ENCODE measurements at places on chromosomes 3 and 15.
A peak's percentile ranks its signal among the peaks of the same experiment; 100 is the strongest.

DNA sequence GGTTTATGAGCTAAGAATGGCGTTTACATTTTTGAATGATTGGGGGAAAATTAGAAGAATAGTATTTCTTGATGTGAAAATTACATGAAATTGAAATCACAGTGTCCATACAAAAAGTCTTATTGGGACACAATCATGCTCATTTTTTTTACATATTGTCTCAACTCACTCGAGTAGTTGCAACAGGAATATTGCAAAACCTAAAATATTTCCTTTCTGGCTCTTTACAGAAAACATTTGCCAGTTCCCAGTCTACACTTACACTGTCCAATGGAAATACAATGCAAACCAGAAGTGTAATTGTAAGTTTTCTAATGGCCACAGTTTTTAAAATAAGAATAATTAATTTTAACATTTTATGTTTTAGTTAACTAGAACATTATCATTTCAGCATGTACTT is 137.8 kb downstream of the SAMMSON start:
- no peak for DNase-seq

GRCh38 chr3:73365756-73366397 is 258.9 kb downstream of the PDZRN3 start:
- DNase-seq: no peak

- no peak for DNase-seq
Measured at GRCh38 chr15:44298878-44299277, 10.4 kb downstream of the GOLM2 start.

DNA sequence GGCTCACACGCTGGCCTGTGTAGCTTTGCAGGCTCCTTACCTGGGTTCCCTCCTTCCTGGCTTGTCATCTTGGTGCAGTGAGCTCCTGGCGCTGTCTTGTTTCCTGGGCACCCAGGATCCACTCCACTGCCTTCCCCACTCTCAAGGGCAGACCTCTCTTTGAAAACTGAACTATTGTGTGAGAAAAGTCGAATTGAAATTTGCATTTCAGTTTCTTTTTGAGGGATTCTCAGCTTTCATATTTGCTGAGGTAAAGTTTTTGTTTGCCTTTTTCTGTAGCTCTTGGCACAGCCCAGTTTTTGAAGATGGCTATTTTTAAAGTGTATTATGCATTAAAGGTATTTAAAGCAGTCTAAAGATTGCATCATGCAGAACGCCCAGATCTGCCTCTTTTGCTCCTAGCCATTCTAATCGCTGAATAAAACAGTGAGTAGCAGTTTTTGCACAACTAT is 70.1 kb downstream of the CCK start:
- no peak for DNase-seq

- no peak for DNase-seq
Measured at GRCh38 chr3:9467451-9467850, 70.0 kb downstream of the SETD5 start.

GRCh38 chr3:263393-263792 is 66.8 kb downstream of the CHL1 start:
- DNase-seq: no peak

- DNase-seq: no peak
Measured at GRCh38 chr3:6962801-6963200, 101.9 kb downstream of the GRM7 start.

DNA sequence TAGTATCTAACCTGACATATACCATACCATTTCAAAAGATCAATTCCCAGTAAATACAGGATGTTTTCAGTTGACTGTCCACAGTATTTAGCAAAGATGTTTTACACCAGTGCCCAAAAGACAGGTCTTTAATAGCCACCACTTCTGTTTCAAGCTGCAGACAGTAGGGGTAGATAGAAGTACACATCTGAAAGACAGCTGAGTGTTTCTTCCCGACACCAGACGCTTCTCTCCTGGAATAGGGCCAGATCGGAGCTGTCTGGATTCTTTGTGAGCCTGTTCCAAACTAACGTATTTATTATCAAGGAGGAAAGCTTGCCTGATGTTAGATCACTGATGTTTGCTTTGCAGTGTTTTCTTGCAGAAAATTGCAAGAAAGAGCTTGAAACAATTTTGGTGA is 136.1 kb upstream of the RBMS3 start:
- no peak for DNase-seq

- no peak for DNase-seq
Measured at GRCh38 chr3:113186566-113186965, 24.8 kb upstream of the BOC start.

DNA sequence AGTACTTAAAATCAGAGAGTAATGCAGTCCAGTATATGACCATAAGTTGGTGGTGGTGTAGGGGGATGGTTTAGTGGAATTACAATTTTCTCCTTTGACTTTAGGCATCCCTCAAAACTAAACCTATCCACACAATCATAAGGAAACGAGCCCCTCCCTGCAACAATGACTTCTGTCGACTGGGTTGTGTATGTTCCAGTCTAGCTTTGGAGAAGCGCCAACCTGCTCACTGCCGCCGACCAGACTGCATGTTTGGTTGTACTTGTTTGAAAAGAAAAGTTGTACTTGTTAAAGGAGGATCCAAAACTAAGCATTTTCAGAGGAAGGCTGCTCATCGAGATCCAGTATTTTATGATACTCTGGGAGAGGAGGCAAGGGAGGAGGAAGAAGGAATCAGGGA is 52.8 kb downstream of the MGA start:
- DNase-seq: no peak

DNA sequence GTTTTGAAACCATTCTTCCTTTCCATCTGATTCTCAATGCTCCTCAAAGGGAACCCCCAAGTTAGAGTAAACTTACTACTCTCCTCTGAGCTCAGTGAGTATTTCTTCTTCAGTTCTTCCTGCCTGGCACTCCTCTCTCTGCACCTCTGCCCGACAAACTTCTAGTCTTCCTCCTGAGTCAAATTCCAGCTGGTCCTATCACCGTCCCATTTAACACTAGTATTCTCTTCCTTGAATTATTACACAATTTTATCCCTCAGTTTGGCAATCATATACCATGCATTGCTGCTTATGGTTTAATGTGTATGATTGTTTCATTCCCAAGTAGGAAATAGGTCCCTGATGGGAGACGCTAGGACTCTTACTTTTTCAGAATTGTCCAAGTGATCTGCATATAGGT is 279.7 kb downstream of the MECOM start:
- DNase-seq: no peak

DNA sequence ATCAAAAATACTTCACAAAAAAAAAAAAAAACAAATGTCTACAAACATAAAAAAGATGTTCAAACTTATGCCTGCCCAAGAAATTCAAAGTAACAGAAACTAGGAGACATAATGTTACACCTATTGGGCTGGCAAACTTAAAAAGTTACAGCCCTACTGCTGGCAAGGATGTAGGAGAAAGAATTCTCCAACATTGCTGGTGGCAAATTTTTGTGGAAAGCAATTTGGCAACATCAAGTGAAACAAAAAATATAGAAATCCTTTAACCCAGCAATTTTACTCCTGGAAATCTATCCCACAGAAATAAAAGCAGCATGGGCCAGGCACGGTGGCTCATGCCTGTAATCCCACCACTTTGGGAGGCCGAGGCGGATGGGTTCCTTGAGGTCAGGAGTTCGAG is 73.2 kb downstream of the STAG1 start:
- no peak for DNase-seq

- DNase-seq: no peak
Measured at GRCh38 chr15:80662757-80663553, 32.2 kb upstream of the ABHD17C start.

GRCh38 chr3:61807865-61808276 is 246.5 kb downstream of the PTPRG start:
- DNase-seq: no peak

DNA sequence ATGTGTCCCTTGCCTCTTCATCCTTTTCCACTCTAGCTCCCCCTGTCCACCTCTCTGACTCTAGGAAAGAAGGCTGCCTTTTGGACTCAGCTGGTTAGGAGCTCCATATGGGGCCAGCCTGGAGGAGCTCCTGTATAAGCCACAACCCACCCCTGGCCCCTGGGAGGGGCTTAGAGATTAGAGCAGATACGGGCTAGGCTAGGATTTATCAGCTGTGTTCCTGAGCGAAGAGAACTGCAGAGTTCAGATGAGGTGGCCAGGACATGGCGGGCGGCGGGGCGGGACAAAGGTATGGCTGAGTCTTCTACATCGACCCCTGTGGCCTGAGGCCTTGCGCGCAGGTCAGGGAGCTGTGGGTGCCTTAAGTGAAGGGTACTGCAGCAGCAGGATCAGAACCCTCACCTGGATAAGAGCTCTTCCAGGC is 7.9 kb downstream of the NBEAL2 start:
- DNase-seq: no peak

GRCh38 chr15:41401904-41402267 is 410 bp downstream of the NDUFAF1 start:
- DNase-seq: no peak

- no peak for DNase-seq
Measured at GRCh38 chr3:150077581-150078247, 107.0 kb upstream of the PFN2 start.

DNA sequence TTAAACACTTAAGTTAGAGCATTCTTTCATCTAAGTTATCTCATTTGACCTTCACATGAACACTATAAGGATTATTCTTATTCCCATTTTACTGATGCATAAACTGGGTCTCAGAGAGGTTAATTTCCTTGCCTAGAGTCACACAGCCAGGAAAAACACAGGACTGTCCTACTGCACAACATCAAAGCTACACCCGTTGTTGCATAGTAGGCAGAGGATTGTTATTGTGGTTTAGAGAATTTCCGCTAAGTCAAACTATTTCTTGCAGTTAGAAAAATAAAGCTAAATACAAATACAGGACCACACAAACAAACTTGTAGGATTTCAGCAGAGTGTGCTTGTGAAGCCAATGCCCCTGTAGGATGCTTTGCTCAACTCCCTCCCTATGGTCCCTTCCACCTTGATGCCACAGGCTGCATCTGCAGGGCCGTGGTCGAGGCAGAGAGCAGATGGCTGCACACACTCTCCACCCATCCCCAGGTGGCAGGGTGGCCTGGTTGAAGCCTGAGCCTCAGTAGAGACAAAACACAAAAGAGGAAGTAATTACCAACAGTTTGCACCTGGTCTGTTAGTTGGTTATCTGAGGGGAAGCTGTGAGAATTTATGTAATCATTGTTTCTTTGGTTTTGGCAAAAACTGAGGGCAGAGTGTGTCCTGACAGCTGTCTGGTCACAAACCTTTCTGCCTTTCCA is 41.1 kb upstream of the SKOR1 start:
- DNase-seq: no peak

GRCh38 chr3:122427857-122428471 is 12.1 kb upstream of the WDR5B start:
- DNase-seq: no peak

GRCh38 chr3:13014755-13015285 is 58.4 kb downstream of the IQSEC1 start:
- no peak for DNase-seq

DNA sequence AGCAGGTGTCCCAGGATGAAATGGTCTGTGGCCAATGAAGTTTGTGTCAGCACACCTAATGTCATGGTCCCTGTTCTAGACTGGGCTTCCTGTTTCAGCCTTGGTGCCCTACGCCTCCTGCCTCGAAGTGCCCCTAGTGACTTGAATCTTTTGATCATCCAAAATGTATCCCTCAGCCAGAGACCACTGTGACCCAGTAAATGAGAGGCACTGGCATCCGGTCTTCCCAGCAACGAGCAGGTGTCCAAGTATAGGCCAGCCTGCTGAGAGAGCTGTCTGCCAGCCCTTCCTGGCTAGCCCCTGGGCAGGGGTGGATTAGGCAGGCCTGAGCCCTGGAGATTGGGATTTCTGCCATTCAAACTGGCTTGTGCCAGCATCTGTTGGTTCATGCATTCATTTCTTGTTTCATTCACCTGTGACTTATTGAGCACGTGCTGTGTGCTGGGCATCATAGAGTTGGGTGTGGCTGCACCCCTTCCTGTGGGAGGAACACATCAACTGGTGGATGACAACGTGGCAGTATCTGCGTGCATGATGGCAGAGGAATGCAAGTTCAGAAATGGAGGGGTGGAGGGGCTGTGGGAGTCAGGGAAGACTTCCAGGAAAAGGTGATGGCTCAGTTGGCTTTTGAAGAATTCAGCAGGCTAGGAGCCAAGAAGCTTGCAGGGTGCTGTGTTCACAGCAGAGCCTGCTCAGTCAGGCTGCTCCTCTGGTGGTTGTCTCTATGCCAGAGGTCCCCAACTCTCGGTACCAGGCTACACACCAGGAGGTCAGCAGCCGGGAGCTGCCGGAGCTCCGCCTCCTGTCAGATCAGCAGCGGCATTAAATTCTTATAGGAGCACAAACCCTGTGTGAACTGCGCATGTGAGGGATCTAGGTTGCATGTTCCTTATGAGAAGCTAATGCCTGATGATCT is 21.6 kb downstream of the ESYT3 start:
- DNase-seq: no peak

DNA sequence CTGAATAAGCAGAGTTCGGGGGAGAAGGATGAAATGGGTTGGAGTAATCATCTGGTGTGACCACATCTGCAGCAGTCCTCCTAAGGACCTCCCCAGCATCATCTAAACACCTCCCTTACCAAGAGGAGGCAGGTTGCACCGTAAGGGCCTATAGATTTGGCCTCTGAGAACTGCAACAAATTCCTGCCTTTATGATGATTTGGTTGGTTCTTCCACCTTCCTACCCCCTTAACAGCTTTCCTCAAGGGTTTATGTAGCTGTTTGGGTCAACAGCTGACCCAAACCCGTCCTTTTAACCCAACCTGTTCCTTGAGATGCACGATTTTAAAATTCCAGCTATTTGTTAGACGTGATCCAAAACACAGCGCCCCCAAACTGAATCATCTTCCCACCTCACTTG is 58.2 kb downstream of the AAGAB start:
- no peak for DNase-seq

GRCh38 chr3:182795389-182795782 is 2.1 kb downstream of the ATP11B start:
- peak; percentile 7 for DNase-seq

DNA sequence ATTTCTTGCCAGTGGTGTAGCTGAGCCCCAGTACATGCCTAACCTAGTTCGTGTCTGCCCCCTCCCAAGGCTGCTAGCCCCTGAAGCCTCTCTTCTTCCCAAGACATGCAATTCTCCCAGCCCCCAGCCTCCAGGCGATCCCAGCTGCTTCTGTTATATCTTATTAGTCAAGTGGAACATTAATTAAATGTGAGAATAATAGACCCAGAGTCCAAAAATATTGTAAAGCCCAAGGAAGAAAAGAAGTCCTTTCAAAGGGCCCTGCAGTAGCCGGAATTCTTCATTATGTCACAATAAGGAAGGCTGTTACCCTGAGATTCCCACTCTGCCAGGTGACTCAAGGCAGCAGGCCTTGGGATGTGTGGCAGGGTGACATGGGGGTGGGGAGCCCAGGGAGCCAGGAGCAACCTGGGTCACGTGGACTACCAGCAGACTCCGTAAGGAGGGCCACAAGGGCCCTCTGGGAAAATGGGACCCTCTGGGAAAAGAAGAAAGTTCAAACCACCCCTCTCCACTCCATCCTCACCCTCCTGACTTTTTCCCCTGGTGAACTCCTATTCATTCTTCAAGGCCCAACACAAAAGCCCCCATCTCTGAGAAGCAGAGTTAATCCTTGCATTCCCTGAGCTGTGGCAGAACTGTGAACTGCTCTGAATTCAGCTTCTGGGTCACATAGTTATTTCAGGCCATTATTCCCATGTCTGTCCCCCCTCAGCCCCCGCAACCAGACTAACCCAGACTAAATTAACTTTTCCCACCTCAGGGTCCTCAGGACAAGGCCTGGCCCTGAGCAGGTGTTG is 21.8 kb upstream of the TRH start:
- DNase-seq: no peak

Data from stimulated activated CD8-positive, alpha-beta memory T cell treated with anti-CD3 and anti-CD28 coated beads, Interleukin-4, amount 100 ng/mL, for 4 hours (primary cell).